Activated CD4-positive, alpha-beta T cell treated with anti-CD3 and anti-CD28 coated beads for 4 hours (primary cell): ENCODE measurements at places on chromosomes 12 and 14.

DNA sequence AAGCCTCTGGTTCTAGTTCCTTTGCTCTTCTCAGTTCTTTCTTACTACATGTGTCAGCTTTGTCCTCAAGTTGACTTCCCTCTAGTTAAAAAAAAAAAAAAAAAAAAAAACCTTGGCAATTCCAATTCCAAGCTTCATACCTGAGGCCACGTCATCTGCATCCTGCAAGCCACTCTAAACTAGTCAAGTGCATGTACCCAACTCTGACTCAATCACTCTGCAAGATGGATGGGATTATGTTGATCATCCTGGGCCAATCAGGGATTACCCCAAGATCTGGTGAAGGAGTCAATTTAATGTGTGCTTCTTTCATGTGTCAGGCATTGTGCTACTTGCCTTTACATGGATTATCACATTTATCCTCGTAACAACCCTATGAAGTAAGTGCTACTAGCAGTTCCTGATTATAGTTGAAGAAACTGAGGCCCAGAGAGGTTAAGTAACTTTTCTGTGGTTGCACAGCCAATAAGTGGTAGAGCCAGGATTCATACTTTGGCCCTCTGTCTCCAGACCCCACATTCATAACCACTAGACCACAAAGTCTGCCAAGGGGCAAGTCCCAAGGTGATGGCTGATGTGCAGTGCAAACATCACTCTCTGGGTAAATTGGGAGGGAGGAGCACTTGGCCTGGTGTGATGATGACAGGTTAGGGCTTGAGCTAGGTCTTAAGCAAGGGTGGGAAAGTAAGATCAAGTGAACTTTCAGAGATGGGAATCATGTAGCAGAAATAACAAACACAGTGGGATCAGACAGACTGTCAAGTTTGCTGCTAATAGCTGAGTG, 17.3 kb upstream of the CCND2 start:
- DNase-seq = no peak

GRCh38 chr12:43883748-43884147, 47.9 kb downstream of the TMEM117 start:
- DNase-seq = no peak

DNA sequence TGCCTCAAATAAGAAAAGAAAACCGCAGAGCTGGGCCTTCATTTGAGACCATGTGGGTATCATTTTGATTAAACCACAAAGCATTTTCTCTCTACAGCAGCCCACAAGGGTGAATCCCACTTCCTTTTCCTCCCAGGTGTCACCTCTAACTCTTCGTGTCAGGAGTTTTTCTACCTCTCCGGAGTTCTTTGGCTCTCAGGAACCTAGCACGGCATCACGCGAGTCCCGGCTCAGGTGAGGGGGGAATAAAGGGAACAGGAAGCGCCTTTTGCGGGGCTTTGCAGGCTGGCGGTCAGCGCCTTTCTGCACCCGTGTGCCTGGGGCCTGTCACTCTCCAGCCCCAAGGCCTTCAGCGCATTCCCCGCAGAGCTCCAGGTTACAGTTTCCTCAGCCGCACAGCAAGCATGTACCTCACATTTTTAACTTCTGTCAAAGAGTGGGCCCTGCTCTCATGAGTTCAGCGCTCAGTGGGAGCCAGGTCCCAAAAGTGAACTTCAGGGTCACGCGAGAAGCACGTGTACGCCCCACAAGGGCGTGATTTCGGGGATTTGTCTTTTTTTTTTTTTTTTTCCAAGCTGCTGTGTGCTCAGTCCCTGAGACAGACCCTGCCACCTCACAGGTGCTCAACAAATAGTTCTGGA, 740 bp upstream of the PRPF40B start:
- peak; percentile 33 for DNase-seq

GRCh38 chr12:3046441-3047200, 30.6 kb upstream of the TSPAN9 start:
- no peak for DNase-seq

- no peak for DNase-seq
Measured at GRCh38 chr14:105385322-105385637, 13.1 kb upstream of the TEX22 start.

GRCh38 chr14:102900631-102901571, 21.6 kb upstream of the AMN start:
- DNase-seq = no peak

DNA sequence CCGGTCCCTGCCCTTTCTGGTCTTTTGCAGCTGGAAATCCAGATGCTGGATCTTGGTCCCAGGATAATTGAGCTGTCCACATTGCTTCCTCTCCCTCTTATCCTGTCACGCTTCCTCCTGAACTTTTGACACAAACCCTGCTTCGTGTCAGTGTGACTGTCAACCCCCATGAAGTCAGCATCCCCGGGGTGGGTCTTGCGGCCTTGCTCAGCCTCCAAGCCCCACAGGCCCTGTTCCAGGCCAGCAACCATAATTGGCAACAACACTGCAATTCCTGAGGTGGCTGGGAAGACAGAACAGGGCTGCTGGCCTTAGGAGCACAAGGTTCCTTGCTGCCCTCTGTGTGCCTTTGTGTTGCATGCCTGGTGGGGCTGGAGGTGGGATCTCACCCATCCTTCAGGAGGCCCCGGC, 74.9 kb downstream of the NTF3 start:
- no peak for DNase-seq

- no peak for DNase-seq
Measured at GRCh38 chr12:76018672-76019071, 12.9 kb downstream of the PHLDA1 start.

GRCh38 chr14:89574420-89574819, 157.4 kb upstream of the FOXN3 start:
- no peak for DNase-seq

DNA sequence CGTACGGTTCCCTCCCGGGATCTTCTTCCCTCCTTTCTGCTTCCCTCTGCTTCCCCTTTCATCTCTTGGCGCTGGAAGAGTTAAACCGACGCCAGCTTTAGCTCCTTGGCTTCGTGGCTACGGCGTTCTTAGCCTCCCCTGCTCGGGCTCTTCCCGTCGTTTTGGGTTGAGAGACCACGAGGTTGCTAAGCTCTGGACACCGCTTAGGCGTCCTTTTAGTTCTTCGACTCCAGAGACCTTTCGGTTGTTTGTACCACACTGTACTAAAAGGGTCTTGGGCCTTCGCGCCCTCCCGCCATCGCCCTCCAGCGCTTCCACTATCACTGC, 545 bp downstream of the CPSF2 start:
- no peak for DNase-seq

DNA sequence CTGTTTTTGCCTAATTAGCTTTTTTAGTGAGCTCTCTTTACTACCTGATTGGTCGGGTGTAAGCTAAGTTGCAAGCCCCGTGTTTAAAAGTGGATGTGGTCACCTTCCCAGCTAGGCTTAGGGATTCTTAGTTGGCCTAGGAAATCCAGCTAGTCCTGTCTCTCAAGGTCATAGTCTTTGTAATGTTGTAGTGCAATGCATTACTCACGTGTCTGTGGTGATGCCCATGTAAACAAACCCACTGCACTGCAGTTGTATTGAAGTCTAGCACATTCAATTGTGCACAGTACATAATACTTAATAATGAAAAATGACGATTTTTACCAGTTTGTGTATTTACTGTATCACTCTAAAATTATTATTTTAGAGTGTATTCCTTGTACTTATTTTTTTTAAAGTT, 335.5 kb downstream of the NUAK1 start:
- no peak for DNase-seq

DNA sequence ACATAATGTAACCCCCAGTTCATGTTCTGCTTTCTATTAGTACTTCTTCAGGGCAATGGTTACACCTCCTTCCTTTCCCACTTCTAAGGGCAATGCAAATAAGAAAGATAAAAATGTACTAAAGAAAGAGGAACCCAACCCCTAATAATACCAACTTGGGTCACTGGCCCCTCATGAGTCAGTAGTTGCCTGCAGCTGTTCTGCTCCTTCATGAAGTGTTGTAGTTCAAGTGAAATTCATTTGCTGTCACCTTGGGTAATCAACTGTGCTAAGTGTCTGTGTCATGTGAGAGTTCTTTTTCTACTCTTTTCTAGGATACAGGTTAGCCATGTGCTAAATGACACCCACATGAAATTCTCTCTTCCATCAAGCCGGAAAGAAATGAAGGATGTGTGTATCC, 91.8 kb downstream of the PLXNC1 start:
- DNase-seq = no peak

DNA sequence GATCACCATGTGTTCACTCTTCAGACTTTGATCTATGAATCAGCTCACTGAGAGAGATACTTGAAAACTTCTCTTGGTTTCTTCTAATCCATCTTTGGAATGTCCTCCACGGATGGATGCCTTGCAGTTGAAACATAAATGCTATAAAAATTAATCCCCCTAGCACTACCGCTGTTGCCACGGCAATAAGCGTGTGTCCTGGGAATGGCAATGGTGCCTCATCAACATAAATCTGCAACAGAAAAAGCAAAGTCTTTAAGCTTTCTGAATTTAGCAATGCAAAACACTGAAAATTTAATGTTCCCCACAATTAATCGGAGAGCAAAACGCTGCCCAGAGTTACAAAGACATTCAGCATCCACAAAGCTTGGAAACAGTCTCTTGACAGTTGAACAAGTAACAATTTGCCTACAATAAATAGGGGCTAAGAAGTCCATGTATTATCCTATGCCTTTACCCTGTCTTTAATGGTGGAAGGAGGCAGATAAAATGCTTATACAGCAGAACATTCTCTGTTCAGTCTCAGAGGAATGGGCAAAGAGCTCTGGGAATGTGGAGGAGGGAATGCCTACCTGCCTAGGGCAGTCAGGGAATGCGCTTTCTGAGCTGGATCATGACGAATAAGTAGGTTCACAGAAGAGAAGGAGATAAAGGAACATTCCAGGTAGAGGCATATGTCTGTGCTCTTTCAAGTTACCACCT, 70.9 kb upstream of the PPP4R3A start:
- no peak for DNase-seq

- no peak for DNase-seq
Measured at GRCh38 chr14:51304941-51305340, 64.9 kb downstream of the TMX1 start.

DNA sequence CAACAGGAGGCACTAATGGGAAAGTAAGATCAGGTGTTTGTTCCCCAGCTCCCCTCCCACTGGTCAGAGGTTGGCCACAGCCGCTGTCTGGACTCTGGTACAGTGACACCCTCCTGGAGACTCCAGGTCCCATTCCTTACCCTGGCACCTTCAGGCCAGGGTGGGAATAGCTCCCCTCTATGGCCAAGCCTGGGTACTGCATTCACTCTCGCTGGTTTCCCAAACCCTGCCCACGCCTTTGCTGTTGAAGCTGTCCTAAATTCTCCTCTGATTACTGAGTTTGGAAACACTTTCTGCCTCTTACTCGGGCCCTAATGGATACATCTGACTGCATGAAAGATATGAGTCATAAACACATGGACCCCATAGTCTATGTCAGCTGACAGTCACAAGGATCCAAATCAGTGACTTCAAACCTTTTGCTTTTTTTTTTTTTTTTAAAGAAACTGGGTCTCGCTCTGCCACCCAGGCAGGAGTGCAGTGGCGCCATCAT, 17.9 kb downstream of the HRK start:
- DNase-seq = no peak

GRCh38 chr14:58291646-58292045, 6.7 kb upstream of the ARID4A start:
- DNase-seq = no peak

- no peak for DNase-seq
Measured at GRCh38 chr12:111271674-111272418, 97.0 kb downstream of the PHETA1 start.

DNA sequence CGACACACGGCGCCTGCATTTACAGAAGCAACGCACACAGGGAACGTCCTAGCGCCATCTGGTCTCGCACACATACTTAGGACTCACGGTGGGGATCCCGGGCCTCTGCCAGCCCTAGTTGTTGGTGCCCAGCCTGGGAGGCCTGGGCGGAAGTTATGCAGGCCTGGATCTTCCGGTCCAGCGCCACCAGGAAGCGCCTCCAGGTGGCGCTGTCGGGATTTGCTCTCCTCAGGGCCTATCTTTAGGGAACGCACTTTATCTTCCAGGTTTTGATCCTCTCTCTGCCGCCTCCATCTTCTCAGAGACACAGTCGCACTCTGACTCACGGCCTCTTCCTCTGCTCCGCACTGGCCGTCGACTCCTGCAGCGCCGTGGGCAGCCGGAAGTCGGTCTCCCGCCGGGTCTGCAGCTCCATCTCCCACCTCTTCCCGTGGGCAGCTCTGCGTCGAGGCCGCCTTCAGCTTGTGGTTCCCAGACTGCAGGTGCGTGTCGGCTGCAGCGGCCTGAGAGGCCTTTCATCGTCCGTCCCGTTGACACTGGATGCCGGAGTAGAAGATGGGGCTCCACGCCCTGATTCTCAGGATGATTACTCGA, 760.4 kb downstream of the TMEM121 start:
- DNase-seq = no peak

GRCh38 chr12:77878901-77879300, 48.2 kb downstream of the NAV3 start:
- no peak for DNase-seq

DNA sequence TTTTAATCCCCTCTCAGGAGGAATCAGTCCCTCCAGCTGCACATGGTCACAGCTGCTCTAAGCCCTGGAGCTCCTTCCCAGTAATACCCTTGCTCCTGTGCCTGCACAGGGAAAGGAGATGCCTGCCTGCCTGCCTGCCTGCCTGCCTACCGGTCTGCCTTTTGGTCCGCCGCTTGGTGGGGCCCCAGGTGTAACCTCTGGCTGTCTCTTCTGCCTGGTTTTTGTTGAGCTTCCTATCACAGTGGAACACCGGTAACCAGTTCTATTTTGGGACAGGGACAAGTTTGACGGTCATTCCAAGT, 99.8 kb downstream of the DAD1 start:
- DNase-seq = no peak

DNA sequence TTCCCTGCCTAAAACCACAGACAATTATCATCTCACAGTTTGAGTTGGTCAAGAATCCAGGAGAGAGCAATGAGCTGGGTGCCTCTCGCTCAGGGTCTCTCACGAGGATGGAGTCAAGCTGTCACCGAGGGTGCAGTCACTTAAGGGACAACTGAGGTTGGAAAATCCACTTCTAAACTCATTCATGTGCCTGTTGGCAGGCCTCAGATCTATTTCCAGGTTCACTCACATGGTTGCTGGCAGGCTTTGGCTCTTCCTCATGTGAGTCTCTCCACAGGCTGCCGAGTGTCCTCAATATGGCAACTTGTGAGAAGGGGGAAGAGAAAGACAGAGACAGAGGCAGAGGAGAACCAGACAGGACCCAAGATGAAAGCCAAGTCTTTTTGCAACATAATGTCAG, 10.5 kb upstream of the OR10P1 start:
- no peak for DNase-seq

GRCh38 chr12:19171731-19172130, 42.2 kb downstream of the PLEKHA5 start:
- DNase-seq = no peak

GRCh38 chr14:46820291-46820690, 168.7 kb upstream of the RPL10L start:
- DNase-seq = no peak

DNA sequence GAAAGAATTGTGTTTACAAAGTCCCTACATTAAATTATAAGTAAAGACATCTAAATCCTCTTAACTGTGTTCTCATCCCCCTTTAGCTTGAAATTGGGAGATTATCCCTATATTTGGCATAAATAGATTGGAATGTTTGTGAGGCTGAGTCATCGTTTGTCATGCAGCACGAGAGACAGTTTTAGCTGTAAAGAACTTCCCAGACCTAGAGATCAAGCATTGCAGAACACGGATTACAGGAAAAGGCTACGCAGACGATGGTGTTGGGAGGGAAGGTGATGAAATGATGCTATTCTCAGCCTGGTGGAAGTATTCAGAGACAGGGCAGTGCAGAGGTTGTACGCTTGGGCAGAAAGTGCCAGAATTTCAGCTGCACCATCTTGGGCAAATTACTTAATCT, 93.8 kb downstream of the PTPRB start:
- DNase-seq = no peak
